Activated CD4-positive, alpha-beta T cell treated with anti-CD3 and anti-CD28 coated beads, Interleukin-2, amount 50 U/mL, for 24 hours (primary cell): ENCODE measurements at places on chromosomes 13 and 19.

GRCh38 chr13:41145136-41145908 lies 12.7 kb upstream of the KBTBD6 start:
- DNase-seq: no peak

DNA sequence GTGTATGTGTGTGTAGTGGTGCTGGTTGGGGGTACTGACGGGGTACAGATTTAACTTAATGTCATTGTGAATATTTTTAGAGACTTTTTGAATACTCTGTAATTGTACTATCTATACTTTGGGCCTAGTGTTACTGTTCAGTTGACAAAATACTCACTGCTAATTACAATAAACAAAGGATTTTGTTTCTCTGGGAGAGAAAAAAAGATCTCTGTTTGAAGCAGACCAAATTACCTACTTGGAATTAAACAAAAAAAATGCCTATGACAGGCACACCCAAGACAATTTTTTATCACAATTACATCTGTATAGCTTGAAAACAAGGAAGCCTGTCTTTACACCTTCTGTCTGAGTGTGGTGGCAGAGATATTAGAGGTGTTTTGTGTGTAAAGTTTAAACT lies 45.1 kb downstream of the OLFM4 start:
- no peak for DNase-seq

GRCh38 chr19:11759805-11760204 lies 7.0 kb upstream of the ZNF441 start:
- DNase-seq: no peak

- no peak for DNase-seq
Observed at GRCh38 chr19:18286973-18287635, 5.7 kb upstream of the JUND start.

GRCh38 chr13:73657821-73658540 lies 476.2 kb downstream of the KLF12 start:
- no peak for DNase-seq

DNA sequence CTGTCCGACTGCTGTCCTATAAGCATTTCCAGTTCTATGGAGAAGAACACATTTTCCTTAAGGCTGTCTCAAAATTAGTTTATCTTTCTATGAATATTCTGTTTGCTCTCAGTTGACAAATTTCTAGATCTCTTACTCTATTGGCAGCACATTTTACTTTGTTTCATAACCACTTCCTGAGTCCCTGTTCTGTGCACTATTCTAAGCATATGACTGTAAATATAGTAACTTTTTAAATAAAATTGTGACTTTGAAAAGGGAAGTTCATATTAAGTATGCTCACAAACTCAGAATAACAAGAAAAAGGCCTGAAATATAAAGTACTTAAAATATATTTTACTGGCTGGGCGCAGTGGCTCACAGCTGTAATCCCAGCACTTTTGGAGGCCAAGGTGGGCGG lies 56.5 kb upstream of the HTR2A start:
- no peak for DNase-seq

DNA sequence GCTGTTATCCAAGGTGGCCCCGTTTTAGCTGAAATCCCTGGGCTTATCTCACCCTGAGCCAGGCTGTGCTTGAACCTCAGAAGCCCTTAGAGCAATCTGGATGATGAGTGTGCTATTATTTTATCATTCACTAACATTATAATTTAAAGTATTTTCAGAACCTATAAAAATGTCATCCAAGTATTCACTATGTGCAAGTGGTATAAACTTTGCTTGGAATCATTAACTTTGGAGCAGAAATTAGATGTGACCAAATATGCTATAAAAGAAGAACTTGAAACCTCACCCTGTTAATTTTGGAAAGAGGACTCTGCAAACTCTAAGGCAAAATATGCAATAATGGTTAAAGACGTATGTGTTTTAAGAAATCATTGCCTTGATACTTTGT lies 147.5 kb downstream of the USP12 start:
- no peak for DNase-seq

- no peak for DNase-seq
Observed at GRCh38 chr13:101970341-101970740, 431.5 kb downstream of the FGF14 start.

DNA sequence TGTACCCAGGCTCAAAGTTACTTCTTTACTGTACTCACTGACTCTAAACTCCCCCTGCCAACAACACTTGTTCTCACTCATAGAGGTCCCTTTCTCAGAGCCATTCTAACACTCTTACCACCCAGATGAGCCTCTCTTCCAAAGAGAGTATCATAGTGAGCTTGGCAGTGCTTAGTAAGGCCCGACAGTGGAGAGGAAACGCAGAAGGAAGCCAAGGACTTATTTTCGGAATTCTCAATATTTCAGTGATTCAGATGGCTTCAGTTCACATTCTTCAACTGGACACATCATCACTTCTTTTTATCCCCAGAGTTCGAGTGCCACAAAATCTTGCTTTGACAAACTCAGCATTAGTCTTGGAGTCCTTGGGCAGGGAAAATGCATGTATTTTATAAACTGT lies 285.9 kb downstream of the DNAJC15 start:
- DNase-seq: no peak

DNA sequence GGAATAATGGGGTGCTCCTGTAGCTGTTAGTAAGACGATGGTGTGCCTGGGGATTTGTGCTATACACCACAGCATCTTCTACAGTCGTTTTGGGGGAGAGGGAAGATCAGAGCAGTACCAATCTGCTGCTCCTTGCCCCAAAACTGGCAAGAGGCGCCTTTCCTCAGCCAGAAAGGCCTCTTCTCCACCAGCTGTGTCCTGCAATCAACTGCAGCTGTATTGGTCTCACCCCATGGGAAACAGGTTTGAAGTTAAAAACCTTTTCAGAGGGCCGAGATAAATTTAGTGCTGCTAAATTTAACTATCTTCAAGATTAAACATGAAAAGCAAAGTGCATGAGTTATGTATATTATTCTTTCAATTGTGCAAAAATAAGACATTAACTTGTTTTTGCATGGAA lies 1.2 kb upstream of the RNASEH2B start:
- no peak for DNase-seq

- DNase-seq: no peak
Observed at GRCh38 chr19:13770013-13770635, 4.1 kb upstream of the C19orf53 start.

DNA sequence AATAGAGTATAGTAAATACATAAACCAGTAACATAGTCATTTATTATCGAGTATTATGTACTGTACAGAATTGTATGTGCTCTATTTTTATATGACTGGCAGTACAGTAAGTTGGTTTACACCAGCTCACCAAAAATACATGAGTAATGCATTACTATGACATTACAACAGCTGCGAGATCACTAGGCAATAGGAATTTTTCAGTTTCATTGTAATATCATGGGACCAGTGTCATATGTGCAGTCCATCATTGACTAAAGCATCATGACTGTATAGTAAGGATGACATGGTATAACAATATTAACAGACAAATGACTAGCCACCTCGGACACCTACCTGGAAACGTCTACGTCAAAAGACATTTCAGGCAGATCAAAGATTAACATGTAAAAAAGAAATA lies 33.6 kb downstream of the ATP7B start:
- no peak for DNase-seq

GRCh38 chr13:44874886-44875630 lies 114.2 kb downstream of the NUFIP1 start:
- DNase-seq: no peak

- DNase-seq: no peak
Observed at GRCh38 chr13:40179445-40180281, 486.8 kb downstream of the FOXO1 start.

DNA sequence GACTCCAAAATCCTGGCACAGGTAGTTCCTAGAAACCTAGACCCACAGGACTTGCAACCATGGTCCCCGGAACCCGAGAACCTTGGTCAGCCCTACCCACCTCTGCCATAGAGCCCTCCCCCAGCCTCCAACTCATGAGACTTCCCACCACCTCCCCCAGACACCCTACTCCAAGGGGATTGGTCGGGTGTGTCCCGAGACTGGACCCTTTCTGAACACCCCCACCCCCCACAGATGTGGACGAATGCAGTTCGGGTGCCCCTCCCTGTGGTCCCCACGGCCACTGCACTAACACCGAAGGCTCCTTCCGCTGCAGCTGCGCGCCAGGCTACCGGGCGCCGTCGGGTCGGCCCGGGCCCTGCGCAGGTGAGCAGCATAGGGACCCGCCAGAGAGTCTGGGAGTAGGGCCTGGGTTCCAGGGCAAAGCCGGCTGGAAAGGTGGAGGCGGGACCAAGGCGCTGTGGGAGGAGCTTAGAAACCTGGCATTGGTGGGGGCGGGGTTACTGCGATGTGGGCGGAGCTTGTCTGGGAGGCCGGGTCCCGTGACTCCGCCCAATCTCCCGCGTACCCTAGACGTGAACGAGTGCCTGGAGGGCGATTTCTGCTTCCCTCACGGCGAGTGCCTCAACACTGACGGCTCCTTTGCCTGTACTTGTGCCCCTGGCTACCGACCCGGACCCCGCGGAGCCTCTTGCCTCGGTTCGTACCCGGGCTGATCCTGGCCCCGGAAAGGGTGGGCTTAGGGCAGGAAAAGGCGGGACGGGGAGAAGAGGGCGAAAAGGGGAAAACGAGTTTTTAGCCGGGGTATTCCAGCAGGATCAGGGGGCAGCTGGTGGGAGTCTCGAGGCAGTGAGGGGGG lies 11.9 kb downstream of the LTBP4 start:
- peak; percentile 69 for DNase-seq

DNA sequence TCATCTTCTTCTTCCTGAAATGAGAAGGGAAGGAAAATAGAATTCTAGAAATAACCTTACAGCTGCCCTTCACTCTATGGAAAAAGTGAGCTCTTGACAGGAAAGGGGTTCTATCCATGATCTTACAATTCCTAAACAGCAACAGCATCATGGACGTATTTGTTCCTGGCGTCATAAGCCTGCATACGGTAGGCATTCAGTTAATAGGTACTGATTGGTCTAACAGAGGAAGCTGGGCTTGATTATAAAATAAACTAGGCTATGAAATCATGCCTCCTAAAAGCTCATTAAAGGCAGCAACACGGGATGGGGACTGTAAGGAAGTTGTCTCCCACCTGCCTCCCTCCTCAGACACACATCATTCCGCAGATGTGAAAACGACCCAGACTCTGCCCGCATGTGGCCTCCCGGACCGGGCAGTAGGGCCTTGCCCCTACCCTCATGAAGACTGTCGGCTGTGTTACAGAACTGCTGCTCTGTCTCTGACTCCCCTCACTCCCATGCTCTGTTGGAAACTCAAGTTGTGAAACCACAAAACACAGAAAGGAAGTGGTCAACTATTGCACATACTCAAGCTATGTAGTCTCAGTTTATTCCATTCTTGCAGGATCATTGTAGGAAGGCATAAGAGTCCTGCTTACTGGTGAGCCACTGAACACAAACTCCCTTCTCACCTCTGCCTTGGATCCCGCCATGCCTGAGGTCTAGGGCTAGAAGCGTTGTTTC lies 129.8 kb downstream of the DLEU7 start:
- DNase-seq: no peak

GRCh38 chr13:37869756-37870488 lies at the start of gene TRPC4:
Gene TRPC4 (minus strand): TSS chr13:37869772. CDS start chr13:37783333, 86,439 bp downstream.
- no peak for DNase-seq
